ENCODE measurements at places on chromosomes 4 and X. TPM values are rescaled to one million over a fixed set of nuclear protein-coding genes. Genes with fewer than 3 reads are reported as not detected.

DNA sequence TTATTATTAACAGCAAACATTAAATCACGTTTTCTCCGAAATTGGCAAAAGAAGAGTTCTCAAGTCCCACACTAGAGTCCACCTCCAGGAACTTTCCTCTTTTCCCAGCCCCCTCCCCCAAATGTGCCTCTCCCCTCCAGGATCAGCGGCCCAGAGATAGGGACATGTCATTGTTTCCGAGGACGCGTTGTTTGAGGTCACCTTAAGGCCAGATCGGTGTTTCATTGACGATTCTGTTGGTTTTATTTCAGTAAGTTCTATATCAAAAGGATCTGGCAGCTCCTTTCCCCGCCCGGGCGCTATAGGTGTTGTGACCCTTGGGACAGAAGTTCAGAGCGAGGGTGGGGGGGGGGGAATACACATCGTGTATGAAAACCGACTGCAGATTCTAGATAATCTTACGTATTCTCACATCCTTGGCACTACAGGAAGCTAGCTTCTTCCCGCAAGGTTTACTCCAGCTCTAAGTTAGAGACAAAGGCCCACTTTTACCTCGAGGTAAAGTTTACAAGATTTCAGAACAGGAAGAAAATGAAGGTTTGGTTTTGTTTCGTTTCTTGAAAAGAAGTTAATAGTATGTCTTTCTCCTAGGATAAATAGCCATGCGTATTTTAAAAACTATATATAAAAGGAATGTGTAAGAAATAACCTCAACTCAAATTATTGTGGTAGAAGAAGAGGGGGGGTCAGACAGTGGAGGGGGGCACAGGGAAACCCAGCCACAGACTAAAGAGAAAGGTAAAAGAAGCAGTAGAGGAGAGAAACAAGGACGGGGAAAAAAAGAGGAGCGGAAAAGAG is 739 bp upstream of the MSX1 start:
- peak; percentile 55 for DNase-seq
- peaks cover 5% of the 10 kb centered on the region for H3K4me1 ChIP-seq
- H3K4me3 ChIP-seq: peak overlapping the region; percentile 71
- no peaks in the 10 kb centered on the region for H3K36me3 ChIP-seq
- peaks cover 97% of the 10 kb centered on the region for H3K27me3 ChIP-seq

- H3K4me3 ChIP-seq: no peak overlapping the region
- H3K36me3 ChIP-seq: no peaks in the 10 kb centered on the region
- no peak for DNase-seq
- no peaks in the 10 kb centered on the region for H3K4me1 ChIP-seq
- H3K27me3 ChIP-seq: no peaks in the 10 kb centered on the region
Observed at GRCh38 chrX:136182414-136182813, 35.1 kb downstream of the FHL1 start.

- H3K4me1 ChIP-seq: no peaks in the 10 kb centered on the region
- no peaks in the 10 kb centered on the region for H3K27me3 ChIP-seq
- DNase-seq: no peak
- no peaks in the 10 kb centered on the region for H3K36me3 ChIP-seq
- H3K27ac ChIP-seq: no peak overlapping the region
Observed at GRCh38 chr4:26081795-26082498, 167.9 kb downstream of the SMIM20 start.

- no peaks in the 10 kb centered on the region for H3K4me1 ChIP-seq
- H3K36me3 ChIP-seq: peaks cover 13% of the 10 kb centered on the region
- DNase-seq: no peak
- no peaks in the 10 kb centered on the region for H3K27me3 ChIP-seq
- H3K27ac ChIP-seq: no peak overlapping the region
Observed at GRCh38 chr4:106090826-106091225, 195.6 kb downstream of the NPNT start.

- H3K27me3 ChIP-seq: no peaks in the 10 kb centered on the region
- no peak overlapping the region for H3K4me3 ChIP-seq
- no peak for DNase-seq
- peaks cover 4% of the 10 kb centered on the region for H3K4me1 ChIP-seq
- H3K36me3 ChIP-seq: peaks cover 21% of the 10 kb centered on the region
Observed at GRCh38 chr4:56185901-56186300, 201.4 kb downstream of the AASDH start.

- no peak for DNase-seq
- H3K4me3 ChIP-seq: no peak overlapping the region
Observed at GRCh38 chr4:81378386-81378785, 93.3 kb downstream of the RASGEF1B start.

DNA sequence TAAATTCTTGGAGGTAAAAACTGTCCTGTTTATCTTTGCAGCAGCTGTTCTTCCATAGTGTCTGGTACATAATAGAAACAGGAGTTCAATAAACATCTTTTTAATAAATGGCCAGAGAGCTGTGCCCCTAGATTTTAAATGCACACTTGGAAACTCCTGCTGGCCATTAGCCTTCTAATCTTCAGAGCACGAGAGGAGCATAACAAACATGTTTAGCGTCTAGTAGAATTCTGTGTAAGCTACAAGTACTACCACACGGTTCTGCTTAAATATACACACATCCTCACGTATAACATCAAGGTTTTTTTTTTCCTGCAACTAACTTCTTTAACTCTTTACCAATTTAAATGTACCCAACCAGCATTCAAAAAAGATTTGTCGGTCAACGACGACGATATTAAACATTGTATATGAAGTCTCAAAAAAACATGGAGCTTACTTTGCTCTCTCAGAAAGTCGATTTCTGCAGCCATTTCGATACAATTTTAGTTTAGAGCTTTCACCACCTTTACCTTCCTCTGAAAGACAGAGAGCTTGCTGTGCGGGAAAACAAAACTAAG is 628 bp downstream of the SCLT1 start:
- no peaks in the 10 kb centered on the region for H3K36me3 ChIP-seq
- DNase-seq: no peak
- no peaks in the 10 kb centered on the region for H3K27me3 ChIP-seq
- H3K4me1 ChIP-seq: no peaks in the 10 kb centered on the region

DNA sequence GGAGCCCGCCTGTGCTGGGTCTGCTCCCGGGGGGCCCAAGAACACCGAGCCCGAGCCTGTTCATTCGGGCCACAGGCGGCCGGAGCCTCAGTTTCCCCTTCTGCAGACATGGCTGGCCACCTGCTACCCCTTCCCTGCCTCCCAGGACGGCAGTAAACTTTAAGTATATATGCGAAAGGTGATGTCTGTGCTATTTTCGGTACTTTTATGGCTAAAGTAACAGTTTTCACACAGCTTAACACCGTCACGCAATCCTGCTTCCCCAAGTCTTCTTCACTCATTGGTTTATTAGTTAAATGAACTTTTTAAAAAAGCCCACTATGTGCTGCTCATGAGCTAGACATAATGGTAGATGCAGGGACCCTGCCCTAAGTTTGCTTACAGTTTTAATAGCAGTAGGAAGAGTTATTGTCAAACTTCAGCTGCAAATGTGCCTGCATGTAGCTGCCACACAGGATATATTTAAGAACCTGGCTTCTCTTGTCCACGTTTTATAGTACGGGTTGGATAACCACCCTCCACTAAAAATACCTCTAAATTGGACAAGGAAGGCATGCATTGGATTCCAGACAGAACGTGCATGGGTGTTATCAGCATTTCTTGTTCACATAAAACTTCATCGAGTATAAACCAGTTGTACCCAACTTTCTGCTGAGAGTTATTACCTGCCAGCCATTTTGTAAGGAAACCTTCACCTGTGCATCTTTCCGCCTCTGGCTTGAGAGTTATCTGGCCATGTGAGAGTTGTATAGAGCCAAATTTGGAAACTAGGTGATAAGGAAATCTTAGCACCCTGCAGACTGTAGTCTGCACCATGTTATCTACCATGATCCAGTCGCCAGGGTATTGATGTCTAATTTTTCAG is 741 bp downstream of the ANAPC4 start:
- DNase-seq: no peak
- H3K4me3 ChIP-seq: peak overlapping the region; percentile 88
- peaks cover 25% of the 10 kb centered on the region for H3K36me3 ChIP-seq
- no peaks in the 10 kb centered on the region for H3K4me1 ChIP-seq

GRCh38 chr4:60812811-60813210 is 387.3 kb upstream of the ADGRL3 start:
- no peaks in the 10 kb centered on the region for H3K27me3 ChIP-seq
- no peak overlapping the region for H3K4me3 ChIP-seq
- H3K27ac ChIP-seq: no peak overlapping the region
- H3K36me3 ChIP-seq: no peaks in the 10 kb centered on the region
- no peaks in the 10 kb centered on the region for H3K4me1 ChIP-seq

GRCh38 chrX:40871385-40872082 is 136.2 kb upstream of the MED14 start:
- DNase-seq: no peak
- H3K27me3 ChIP-seq: no peaks in the 10 kb centered on the region
- H3K4me3 ChIP-seq: no peak overlapping the region
- H3K4me1 ChIP-seq: no peaks in the 10 kb centered on the region
- no peaks in the 10 kb centered on the region for H3K36me3 ChIP-seq

GRCh38 chr4:28966982-28967381 is 1753.2 kb upstream of the PCDH7 start:
- DNase-seq: no peak
- H3K36me3 ChIP-seq: no peaks in the 10 kb centered on the region
- no peaks in the 10 kb centered on the region for H3K27me3 ChIP-seq
- no peak overlapping the region for H3K4me3 ChIP-seq
- H3K4me1 ChIP-seq: peaks cover 4% of the 10 kb centered on the region
- H3K27ac ChIP-seq: no peak overlapping the region

DNA sequence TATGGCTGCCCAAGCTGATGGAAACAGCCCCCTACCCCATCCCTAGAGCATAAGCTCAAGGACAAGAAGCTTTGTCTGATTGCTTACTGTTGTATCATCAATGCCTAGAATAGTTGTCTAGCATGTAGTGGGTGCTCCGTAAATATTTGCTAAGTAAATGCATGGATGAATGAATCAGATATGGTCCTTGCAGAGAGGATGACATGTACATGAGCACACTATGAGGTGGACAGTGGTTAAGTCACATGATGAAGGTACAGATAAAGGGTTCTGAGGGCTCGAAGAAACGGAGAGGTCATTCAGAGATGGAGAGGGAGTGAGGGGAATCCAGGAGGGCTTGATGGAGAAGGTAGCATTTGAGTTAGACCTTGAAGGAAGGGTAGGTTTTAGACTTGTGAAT is 214.2 kb downstream of the RBMX2 start:
- DNase-seq: no peak
- no peaks in the 10 kb centered on the region for H3K36me3 ChIP-seq
- no peak overlapping the region for H3K4me3 ChIP-seq
- H3K27ac ChIP-seq: no peak overlapping the region
- H3K27me3 ChIP-seq: no peaks in the 10 kb centered on the region

DNA sequence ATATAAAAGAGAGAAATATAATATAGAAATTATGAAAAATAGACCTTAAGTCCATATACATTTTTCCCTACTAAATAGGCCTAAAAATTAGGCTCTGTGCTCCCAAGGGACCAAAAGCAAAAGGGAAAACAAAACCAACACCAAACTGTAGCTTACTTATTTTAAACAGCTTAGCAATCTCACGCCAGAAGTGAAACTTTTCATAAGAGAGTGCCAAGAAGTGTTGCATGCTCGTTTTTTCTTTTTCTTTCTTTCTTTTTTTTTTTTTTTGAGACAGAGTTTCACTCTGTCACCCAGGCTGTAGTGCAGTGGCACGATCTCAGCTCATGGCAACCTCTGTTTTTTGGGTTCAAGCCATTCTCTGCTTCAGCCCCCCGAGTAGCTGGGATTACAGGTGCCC is 250.4 kb downstream of the TMA16 start:
- no peak overlapping the region for H3K4me3 ChIP-seq
- H3K36me3 ChIP-seq: no peaks in the 10 kb centered on the region
- H3K27ac ChIP-seq: no peak overlapping the region

- H3K4me3 ChIP-seq: no peak overlapping the region
- DNase-seq: no peak
- H3K27ac ChIP-seq: no peak overlapping the region
- no peaks in the 10 kb centered on the region for H3K27me3 ChIP-seq
Observed at GRCh38 chrX:44054863-44055601, 81.8 kb upstream of the NDP start.

- H3K4me3 ChIP-seq: peak overlapping the region; percentile 73
- H3K36me3 ChIP-seq: no peaks in the 10 kb centered on the region
- H3K27me3 ChIP-seq: peaks cover 64% of the 10 kb centered on the region
- no peak overlapping the region for H3K27ac ChIP-seq
Observed at GRCh38 chr4:13548059-13548983, 4.0 kb upstream of the NKX3-2 start.

GRCh38 chr4:4383085-4383484 is 3.8 kb upstream of the NSG1 start:
- H3K27ac ChIP-seq: no peak overlapping the region
- peaks cover 5% of the 10 kb centered on the region for H3K4me1 ChIP-seq
- DNase-seq: no peak
- H3K4me3 ChIP-seq: no peak overlapping the region

DNA sequence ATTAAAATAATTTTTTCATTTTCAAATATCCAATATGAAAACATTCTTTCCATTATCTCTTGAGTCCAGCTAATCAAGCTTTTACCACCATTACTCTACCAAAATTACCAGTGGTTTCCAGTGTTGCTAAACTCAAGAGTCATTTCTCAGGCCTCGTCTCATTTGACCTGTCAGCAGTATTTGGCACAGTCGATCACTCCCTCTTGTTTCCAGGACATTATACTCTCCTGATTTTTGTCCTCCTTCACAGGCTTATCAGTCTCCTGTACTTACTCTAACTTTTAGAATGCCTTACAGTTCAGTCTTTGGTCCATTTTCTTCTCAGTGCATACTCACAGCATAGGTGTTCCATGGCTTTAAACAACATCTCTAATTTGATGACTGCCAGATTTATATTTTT is 11.6 kb downstream of the USP38 start:
- no peak overlapping the region for H3K4me3 ChIP-seq
- H3K36me3 ChIP-seq: peaks cover 92% of the 10 kb centered on the region
- no peaks in the 10 kb centered on the region for H3K27me3 ChIP-seq

DNA sequence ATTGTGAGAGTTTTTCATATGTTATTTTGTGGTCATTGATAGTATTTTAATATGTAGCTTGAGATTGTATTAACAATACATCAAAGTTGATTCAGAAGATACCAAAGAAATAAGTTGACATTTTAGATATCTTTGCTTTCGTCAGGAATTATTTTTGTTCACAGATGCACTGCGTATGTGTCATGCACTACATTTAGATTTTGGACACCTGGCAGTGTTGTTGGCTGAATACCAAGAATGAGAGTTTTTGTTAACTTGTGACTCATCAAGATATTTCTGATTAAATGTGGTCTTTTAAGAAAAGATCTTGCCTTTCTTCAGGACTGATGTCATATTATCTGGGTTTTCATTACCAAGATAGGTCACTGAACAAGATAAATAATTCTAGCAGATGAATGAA is 633.4 kb downstream of the CENPC start:
- no peak overlapping the region for H3K27ac ChIP-seq
- no peak for DNase-seq
- H3K4me3 ChIP-seq: no peak overlapping the region
- peaks cover 5% of the 10 kb centered on the region for H3K4me1 ChIP-seq

- H3K27ac ChIP-seq: no peak overlapping the region
- DNase-seq: no peak
- H3K4me3 ChIP-seq: no peak overlapping the region
- no peaks in the 10 kb centered on the region for H3K36me3 ChIP-seq
- no peaks in the 10 kb centered on the region for H3K4me1 ChIP-seq
- no peaks in the 10 kb centered on the region for H3K27me3 ChIP-seq
Observed at GRCh38 chrX:66035667-66036066, 4.2 kb downstream of the VSIG4 start.

GRCh38 chrX:135489542-135489941 is 30.9 kb upstream of the INTS6L start:
- H3K27me3 ChIP-seq: no peaks in the 10 kb centered on the region
- H3K4me1 ChIP-seq: no peaks in the 10 kb centered on the region
- no peak overlapping the region for H3K27ac ChIP-seq
- no peak overlapping the region for H3K4me3 ChIP-seq
- H3K36me3 ChIP-seq: no peaks in the 10 kb centered on the region

The IGBP1 gene
- 45.0 TPM for total RNA-seq

The GAGE13 gene
- total RNA-seq: not detected

The GK gene
- total RNA-seq: 7.5 TPM

The MAGEA3 gene
- 0.18 TPM for total RNA-seq

The HERC5 gene
- 10.1 TPM for total RNA-seq

Data from endodermal cell (in vitro differentiated cells).